GM23338 (cell line): ENCODE measurements at places on chromosomes 16 and 17. TPM values are rescaled to one million over a fixed set of nuclear protein-coding genes. Genes with fewer than 3 reads are reported as not detected.

- H3K4me1 ChIP-seq = no peaks in the 10 kb centered on the region; the same call in 1 of the 2 replicates
- no peaks in the 10 kb centered on the region for H3K27me3 ChIP-seq
- DNase-seq = peak; percentile 68
- H3K27ac ChIP-seq = no peak within 1 kb of the TSS
- H3K36me3 ChIP-seq = no peaks in the 10 kb centered on the region
These were observed at the start of gene PRSS21 for GRCh38 chr16:2816751-2817339. PRSS21 (plus strand) TSS chr16:2817237; CDS start chr16:2817269, 32 bp downstream.

- no peak within 1 kb of the TSS for H3K27ac ChIP-seq
- no peaks in the 10 kb centered on the region for H3K36me3 ChIP-seq
- peaks cover 4% of the 10 kb centered on the region; the same call in 1 of the 2 replicates for H3K4me1 ChIP-seq
- DNase-seq = no peak
- no peak within 1 kb of the TSS for H3K4me3 ChIP-seq
These were observed at the start of gene RAP1GAP2 for GRCh38 chr17:2796164-2797125. RAP1GAP2 (plus strand) TSS chr17:2796438; CDS start chr17:2796528, 90 bp downstream.

- H3K4me3 ChIP-seq = peak overlapping the region; percentile 86
- DNase-seq = peak; percentile 66
- H3K27me3 ChIP-seq = no peaks in the 10 kb centered on the region
These were observed 3.9 kb upstream of the HEXIM1 start for GRCh38 chr17:45144199-45145034.

DNA sequence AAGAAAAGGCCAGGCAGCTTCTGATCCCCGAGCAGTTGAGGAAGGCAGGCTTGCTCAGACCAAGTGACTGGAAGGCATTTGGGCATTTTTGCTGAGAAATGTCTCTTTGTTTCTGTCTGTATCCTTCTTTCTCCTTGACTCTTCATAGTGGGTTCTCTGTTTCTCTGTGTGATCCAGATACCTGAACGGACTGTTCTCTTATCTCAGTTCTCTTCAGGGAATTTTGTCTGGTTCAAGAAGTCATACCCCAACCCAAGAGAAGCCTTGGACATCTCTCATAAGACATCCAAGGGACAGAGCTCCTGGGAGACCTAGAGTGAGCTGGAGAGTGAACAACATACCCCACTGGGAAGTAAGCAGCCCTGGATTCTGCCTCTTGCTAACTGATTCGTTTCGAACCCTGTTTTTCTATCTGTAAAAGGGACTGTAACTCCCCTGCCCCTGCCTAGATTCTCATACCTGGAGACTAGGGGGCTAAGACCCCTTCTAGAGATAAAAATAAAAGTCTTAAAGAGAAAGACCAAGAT is 541 bp downstream of the CCL3 start:
- DNase-seq = no peak
- no peaks in the 10 kb centered on the region for H3K36me3 ChIP-seq
- no peak overlapping the region for H3K4me3 ChIP-seq
- no peaks in the 10 kb centered on the region for H3K27me3 ChIP-seq
- H3K27ac ChIP-seq = no peak overlapping the region
- H3K4me1 ChIP-seq = peaks cover 15% of the 10 kb centered on the region; the same call in 1 of the 2 replicates

DNA sequence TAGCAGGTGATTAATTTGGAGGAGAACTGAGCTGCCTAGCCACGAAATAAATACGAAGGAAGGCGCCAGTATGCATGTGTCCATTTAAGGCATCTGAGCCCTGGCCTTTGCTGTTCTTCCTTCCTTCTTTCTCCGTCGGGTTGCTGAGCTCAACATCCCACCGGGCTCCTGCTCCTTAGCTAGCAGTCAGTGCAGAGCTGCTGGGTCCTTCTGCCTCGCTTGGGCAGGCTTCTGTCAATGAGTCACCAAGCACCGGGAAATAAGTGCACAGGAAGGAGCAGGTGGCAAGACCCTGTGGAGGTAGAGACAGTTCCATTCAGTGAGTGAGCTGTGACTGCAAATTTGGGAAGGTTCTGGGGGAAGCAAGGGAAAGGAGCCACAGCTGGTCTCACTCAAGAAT is 120.7 kb downstream of the CCDC182 start:
- H3K4me3 ChIP-seq = no peak overlapping the region
- no peaks in the 10 kb centered on the region for H3K4me1 ChIP-seq
- H3K36me3 ChIP-seq = no peaks in the 10 kb centered on the region
- H3K27ac ChIP-seq = no peak overlapping the region

GRCh38 chr16:28172336-28172735 is 39.4 kb downstream of the XPO6 start:
- DNase-seq = no peak
- peaks cover 34% of the 10 kb centered on the region for H3K36me3 ChIP-seq
- H3K27me3 ChIP-seq = no peaks in the 10 kb centered on the region
- H3K4me3 ChIP-seq = no peak overlapping the region
- H3K27ac ChIP-seq = 0 out of 2 replicates have a peak overlapping the region, but pooled peaks have one; percentile 26
- no peaks in the 10 kb centered on the region for H3K4me1 ChIP-seq

DNA sequence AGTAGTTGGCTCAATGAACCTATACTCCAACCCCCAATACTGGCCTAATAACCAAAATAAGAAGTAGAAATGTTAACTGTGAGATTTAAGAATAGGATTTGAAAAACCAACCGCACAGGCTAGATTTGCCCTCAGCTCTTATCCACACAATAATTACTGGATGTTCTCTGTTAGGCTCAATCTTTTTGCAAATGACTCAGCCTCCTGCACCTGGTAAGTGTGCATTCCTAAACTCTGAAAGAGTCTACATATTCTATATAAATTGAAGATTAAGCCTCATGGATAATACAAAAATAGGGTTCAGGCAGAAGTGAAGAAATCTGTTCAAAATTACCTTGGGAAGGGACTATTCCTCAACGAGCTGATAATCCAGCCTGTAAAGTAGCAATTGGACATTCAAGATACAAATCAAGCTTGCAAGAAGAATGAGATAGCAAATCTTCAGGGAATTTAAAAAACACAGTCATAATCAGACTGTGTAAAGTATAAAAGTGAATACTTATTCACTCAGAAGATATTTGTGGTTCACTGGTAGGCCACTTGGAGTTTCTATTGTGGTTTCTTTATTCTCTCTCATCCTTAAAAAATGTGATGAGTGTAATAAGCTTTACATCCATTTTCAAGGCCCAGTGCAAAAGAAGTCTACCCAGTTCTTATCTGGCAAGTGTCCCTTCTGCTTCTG is 931.9 kb upstream of the SOX9 start:
- H3K4me1 ChIP-seq = no peaks in the 10 kb centered on the region
- DNase-seq = no peak
- H3K27ac ChIP-seq = no peak overlapping the region
- no peak overlapping the region for H3K4me3 ChIP-seq

GRCh38 chr17:4490109-4490591 is 8.5 kb upstream of the SPNS2 start:
- no peaks in the 10 kb centered on the region for H3K36me3 ChIP-seq
- H3K4me3 ChIP-seq = no peak overlapping the region
- no peaks in the 10 kb centered on the region for H3K4me1 ChIP-seq
- no peak for DNase-seq
- no peak overlapping the region for H3K27ac ChIP-seq

GRCh38 chr16:49564496-49565229 is 191.1 kb downstream of the C16orf78 start:
- peak; percentile 56 for DNase-seq
- no peak overlapping the region for H3K4me3 ChIP-seq
- H3K36me3 ChIP-seq = no peaks in the 10 kb centered on the region
- H3K27ac ChIP-seq = 0 out of 2 replicates have a peak overlapping the region, but pooled peaks have one; percentile 55

- H3K36me3 ChIP-seq = no peaks in the 10 kb centered on the region
- H3K27me3 ChIP-seq = no peaks in the 10 kb centered on the region
- no peak overlapping the region for H3K4me3 ChIP-seq
- peak; percentile 71 for DNase-seq
- H3K4me1 ChIP-seq = 0 out of 2 replicates have a peak, but pooled peaks cover 5% of the 10 kb centered on the region
- H3K27ac ChIP-seq = no peak overlapping the region
These were observed 1.1 kb upstream of the ADGRG1 start for GRCh38 chr16:57627184-57627871.

DNA sequence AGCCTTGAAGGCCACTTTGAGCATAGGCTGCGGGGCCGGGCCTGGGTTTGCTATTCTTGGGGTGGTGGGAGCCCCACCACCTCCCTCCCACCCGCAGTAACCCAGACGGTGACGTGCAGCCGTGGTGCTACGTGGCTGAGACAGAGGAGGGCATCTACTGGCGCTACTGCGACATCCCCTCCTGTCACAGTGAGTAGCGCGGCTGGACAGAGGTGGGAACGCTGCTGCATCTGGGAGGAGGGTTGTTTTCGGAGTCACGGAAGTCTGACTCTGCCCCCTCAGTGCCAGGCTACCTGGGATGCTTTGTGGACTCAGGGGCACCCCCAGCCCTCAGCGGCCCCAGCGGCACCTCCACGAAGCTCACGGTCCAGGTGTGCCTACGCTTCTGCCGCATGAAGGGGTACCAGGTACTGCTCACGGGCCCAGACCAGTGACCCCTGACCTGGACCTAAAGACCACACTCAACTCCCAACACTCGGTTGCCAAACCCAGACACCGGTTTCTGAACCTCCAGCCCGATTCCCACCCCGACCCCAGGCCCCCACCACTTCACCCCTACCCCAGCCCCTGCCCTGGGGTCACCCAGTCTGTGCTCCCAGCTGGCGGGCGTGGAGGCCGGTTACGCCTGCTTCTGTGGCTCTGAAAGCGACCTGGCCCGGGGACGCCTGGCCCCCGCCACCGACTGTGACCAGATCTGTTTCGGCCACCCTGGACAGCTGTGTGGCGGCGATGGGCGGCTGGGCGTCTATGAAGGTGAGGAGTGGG is 2.1 kb downstream of the KREMEN2 start:
- peak overlapping the region; percentile 94 for H3K4me3 ChIP-seq
- H3K27me3 ChIP-seq = peaks cover 50% of the 10 kb centered on the region
- H3K36me3 ChIP-seq = no peaks in the 10 kb centered on the region
- no peak for DNase-seq
- no peak overlapping the region for H3K27ac ChIP-seq

- no peak overlapping the region for H3K27ac ChIP-seq
- DNase-seq = no peak
- no peaks in the 10 kb centered on the region for H3K4me1 ChIP-seq
- H3K4me3 ChIP-seq = no peak overlapping the region
- no peaks in the 10 kb centered on the region for H3K27me3 ChIP-seq
These were observed 24.3 kb downstream of the SPECC1 start for GRCh38 chr17:20033415-20033814.

DNA sequence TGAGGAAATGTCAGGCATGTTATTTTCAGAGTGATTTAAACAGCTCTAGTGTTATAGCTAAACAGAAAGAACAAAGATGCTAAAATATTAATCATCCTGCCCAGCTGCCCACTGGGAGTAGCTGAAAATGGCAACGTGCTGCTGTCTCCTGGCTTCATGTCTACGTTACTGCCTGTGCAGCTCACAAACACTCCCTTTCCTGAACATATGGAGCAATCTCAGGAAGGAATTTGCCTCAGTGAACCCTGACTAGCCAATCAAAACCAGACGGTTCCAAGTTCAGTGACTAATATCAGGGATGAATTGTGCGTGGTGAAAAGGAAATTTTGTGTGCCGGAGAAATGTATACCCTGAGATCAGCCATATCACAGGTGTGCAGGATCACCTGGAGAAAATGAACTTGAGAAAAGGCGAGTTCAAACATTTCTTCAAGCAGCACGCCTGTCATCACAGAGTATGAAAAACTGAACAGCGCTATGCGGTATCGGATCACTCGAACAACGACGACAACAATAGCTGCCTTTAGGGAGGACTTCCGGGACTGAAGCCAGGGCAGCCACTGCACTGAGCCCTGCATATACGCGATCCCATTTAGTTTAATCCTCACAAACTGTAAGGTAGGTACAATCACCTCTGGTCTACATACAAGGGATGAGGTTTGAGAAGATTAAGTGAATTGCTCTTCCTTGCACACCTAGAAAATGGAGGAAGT is 110.3 kb downstream of the STX8 start:
- no peaks in the 10 kb centered on the region; the same call in 1 of the 2 replicates for H3K36me3 ChIP-seq
- no peaks in the 10 kb centered on the region for H3K27me3 ChIP-seq
- no peaks in the 10 kb centered on the region for H3K4me1 ChIP-seq
- no peak for DNase-seq

- H3K27ac ChIP-seq = no peak overlapping the region
- no peaks in the 10 kb centered on the region for H3K4me1 ChIP-seq
- H3K27me3 ChIP-seq = no peaks in the 10 kb centered on the region
- no peak overlapping the region for H3K4me3 ChIP-seq
- H3K36me3 ChIP-seq = peaks cover 51% of the 10 kb centered on the region
These were observed 37.2 kb downstream of the LITAFD start for GRCh38 chr16:8919089-8919933.

DNA sequence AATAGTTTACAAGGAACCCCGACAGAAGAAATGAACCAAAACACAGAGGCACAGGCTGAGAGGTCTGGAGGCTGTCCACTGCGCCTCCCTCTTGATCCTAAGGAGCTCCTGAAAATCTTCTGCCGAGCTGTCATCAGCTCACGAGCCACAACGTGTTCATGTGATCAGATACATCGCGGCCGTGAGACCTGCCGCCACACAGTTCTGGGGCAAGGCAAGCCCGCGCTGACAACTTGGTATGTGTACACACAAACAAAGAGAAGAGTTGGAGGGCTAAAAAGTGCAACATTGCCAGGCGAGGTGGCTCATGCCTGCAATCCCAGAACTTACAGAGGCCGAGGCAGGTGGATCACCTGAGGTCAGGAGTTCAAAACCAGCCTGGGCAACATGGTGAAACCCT is 7.6 kb downstream of the EXOC7 start:
- no peak overlapping the region for H3K27ac ChIP-seq
- no peak overlapping the region for H3K4me3 ChIP-seq
- DNase-seq = no peak
- H3K36me3 ChIP-seq = peaks cover 20% of the 10 kb centered on the region

DNA sequence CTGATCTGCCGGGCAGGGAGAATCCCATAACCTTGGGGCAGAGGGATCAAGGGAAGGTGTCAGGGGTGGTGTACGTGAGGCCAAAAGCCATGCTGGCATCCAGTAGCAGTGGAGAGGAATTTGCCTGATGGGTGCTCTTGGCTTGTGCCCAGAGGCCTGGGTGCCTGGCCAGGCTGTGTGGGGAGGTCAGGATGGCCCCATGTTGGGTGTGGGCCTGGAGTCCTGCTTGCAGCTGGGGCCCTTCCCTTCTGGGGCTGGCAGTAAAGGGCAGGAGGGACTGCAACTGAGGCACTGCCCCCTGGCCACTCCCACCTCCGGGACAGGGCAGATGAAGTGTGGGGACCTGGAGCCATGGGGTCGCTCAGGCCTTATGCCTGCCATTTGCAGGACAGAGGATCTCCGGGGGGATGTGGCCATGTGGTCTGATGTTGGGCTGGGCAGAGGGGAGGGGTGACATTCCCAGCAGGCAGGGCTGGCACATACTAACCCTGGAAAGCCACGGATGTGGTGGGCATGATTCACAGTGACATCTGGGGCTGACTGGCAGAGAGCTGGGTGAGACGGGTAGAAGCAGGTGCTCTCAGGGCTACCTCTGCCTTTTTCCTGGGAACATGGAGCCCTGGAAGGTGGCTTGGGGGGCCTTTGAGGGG is 3.5 kb downstream of the FMNL1 start:
- no peaks in the 10 kb centered on the region for H3K36me3 ChIP-seq
- H3K27me3 ChIP-seq = peaks cover 34% of the 10 kb centered on the region
- H3K27ac ChIP-seq = no peak overlapping the region

- peaks cover 15% of the 10 kb centered on the region for H3K4me1 ChIP-seq
- H3K27ac ChIP-seq = no peak overlapping the region
- no peak overlapping the region for H3K4me3 ChIP-seq
- H3K36me3 ChIP-seq = peaks cover 19% of the 10 kb centered on the region
- H3K27me3 ChIP-seq = no peaks in the 10 kb centered on the region
These were observed 23.3 kb downstream of the GPR179 start for GRCh38 chr17:38320482-38320881.

GRCh38 chr17:17749921-17750320 is 68.7 kb downstream of the RAI1 start:
- H3K4me1 ChIP-seq = peaks cover 31% of the 10 kb centered on the region
- no peak overlapping the region for H3K27ac ChIP-seq
- no peaks in the 10 kb centered on the region for H3K27me3 ChIP-seq
- no peaks in the 10 kb centered on the region for H3K36me3 ChIP-seq

The SPIRE2 gene
- 10.1 and 15.2 TPM in 2 replicates for total RNA-seq

The CBX2 gene
- 91.1 and 114 TPM in 2 replicates for total RNA-seq

The DNAAF8 gene
- total RNA-seq = 1.3 TPM in 1 of 2 replicates, not detected in the other

The RASL10B gene
- 23.1 and 26.2 TPM in 2 replicates for total RNA-seq

The ABCC6 gene
- 0.16 and 0.73 TPM in 2 replicates for total RNA-seq

The MAP2K6 gene
- total RNA-seq = 26.3 and 27.0 TPM in 2 replicates
